Tibial nerve (tissue), 4 donors: ENCODE measurements at places on chromosomes 12 and 14.

GRCh38 chr14:25019892-25020291 is 30.1 kb downstream of the STXBP6 start:
- no peak for DNase-seq

GRCh38 chr12:122123051-122123760 is 44.6 kb downstream of the MLXIP start:
- DNase-seq = peak; percentile 93

GRCh38 chr12:98370976-98371375 is 144.4 kb upstream of the TMPO start:
- no peak for DNase-seq

DNA sequence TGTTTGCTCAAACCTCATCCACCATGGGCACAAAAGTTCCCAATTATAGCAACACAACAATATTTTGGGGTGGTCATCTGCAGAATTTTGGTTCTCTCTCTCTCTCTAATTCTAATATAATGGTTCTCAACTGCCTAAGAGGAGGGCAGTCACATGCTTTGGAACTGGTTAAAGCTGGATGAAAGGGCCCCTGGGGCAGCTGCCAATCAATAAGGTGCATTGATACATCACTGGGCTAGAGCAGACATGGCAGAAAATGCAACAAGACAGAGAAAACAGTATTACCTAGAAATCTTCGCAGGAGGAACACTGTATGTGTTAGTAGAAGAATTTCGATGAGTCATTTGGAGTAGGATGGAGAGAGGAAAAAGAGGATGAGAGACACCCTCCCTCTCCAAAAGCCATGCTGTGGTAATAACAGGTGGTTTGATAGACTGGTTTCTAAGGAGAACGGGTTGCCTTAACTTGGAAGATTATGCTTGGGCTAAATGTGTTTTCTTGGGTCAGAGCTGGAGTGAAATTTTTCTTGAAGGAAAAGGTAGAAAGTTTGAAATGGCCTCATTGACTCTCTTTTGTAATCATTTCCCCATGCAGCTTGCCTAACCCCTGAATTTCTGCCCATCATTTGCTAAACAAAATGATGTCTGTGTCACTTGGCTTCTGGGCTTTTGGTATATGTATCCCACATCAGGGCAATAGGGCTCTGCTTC is 67.1 kb upstream of the HIF1A start:
- DNase-seq = no peak

DNA sequence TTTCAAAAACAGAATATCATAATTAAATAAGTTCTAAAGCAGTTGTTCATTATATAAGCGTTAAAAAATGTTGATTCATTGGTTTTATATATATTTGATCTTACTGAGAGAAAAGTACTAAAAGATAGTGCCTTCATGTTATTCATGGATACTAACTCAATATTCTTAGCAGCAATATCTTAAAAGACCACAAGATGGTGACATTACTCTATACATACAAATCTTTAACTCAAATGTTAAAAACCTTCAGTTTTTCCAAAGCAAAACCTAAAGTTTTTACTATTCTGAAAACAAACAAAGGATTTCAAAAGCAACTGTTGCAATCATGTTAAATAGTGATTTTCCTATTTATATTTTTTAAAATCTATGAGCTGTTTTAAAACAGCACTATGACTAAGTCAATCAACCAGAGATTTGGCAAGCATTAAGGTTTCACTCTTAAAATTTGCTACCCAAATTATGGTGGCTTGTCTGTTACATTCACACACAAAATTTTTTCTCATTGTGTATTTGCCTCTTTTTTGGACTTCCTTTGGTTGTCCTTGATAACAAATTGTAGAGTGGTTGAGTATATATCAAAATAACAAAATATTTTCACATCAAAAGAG is 50.1 kb upstream of the RERGL start:
- no peak for DNase-seq

GRCh38 chr12:131137836-131138637 is 184.3 kb downstream of the ADGRD1 start:
- DNase-seq = no peak

GRCh38 chr14:50095895-50096294 is 20.5 kb downstream of the VCPKMT start:
- no peak for DNase-seq

- no peak for DNase-seq
Observed at GRCh38 chr14:33786091-33786825, 164.6 kb downstream of the EGLN3 start.

- peak; percentile 54 for DNase-seq
Observed at GRCh38 chr14:56422703-56423213, 156.8 kb upstream of the TMEM260 start.

- DNase-seq = no peak
Observed at GRCh38 chr14:75876530-75876929, 105.3 kb downstream of the TGFB3 start.
